Lung (tissue), 17 donors: ENCODE measurements at places on chromosomes 16 and 17. TPM values are rescaled to one million over a fixed set of nuclear protein-coding genes. Genes with fewer than 3 reads are reported as not detected.
A peak's percentile ranks its signal among the peaks of the same experiment; 100 is the strongest.

The UMOD gene
- total RNA-seq: not detected

The HOXB6 gene
- 7.5 TPM for total RNA-seq

The SLC4A1 gene
- 40.9 TPM for total RNA-seq

The NPIPB6 gene
- 2.0 TPM for total RNA-seq

The NPTX1 gene
- total RNA-seq: 7.5 TPM

The AATK gene
- total RNA-seq: 54.6 TPM

The KIF18B gene
- 0.80 TPM for total RNA-seq

GRCh38 chr16:89733792-89734191 lies 12.5 kb downstream of the ZNF276 start:
- no peak for DNase-seq
- H3K4me1 ChIP-seq: no peaks in the 10 kb centered on the region
- H3K27me3 ChIP-seq: no peaks in the 10 kb centered on the region
- no peak overlapping the region for H3K4me3 ChIP-seq

DNA sequence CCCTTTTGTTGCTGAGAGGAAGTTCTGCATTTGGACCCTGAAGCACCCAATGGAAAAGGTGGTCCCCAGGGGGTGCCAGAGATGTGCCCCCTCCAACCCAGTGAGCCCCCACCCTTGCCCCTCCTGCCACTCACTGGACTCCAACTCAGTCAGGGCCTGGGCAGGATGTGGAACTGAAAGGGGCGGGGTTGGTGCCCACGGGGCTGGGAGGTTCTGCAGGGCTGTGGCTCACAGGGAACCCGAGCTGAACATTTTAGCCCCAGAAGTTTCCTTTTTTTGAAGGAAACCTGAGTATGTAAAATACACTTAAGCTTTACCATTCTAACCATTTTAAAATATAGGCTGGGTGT lies 15.8 kb upstream of the OGFOD3 start:
- H3K27me3 ChIP-seq: no peaks in the 10 kb centered on the region
- H3K27ac ChIP-seq: no peak overlapping the region
- no peak overlapping the region for H3K4me3 ChIP-seq
- H3K36me3 ChIP-seq: no peaks in the 10 kb centered on the region
- H3K4me1 ChIP-seq: no peaks in the 10 kb centered on the region
- no peak for DNase-seq

DNA sequence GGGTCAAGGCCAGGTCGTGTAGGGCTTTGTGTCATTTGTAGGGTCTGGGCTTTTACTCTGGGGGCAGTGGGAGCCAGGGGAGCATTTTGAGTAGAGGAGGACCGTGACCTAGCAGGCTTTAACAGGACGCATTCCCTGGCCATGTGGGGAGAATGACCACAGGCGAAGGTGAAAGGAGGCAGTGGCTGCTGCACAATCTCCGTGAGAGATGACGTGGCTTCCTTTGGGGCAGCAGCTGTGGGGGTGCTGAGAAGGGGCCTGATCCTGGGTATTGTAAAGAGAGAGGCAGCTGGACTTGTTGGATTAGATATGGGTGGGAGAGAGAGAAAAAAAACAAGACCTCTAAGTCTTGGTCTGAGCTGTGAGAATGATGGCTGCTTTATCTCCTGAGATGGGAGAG lies 46.0 kb downstream of the KATNIP start:
- peaks cover 4% of the 10 kb centered on the region for H3K4me1 ChIP-seq
- no peaks in the 10 kb centered on the region for H3K27me3 ChIP-seq
- no peak for DNase-seq
- H3K4me3 ChIP-seq: no peak overlapping the region
- no peaks in the 10 kb centered on the region for H3K36me3 ChIP-seq

GRCh38 chr17:62179525-62180161 lies 114.6 kb upstream of the MED13 start:
- DNase-seq: no peak
- H3K4me3 ChIP-seq: no peak overlapping the region
- no peaks in the 10 kb centered on the region for H3K36me3 ChIP-seq

DNA sequence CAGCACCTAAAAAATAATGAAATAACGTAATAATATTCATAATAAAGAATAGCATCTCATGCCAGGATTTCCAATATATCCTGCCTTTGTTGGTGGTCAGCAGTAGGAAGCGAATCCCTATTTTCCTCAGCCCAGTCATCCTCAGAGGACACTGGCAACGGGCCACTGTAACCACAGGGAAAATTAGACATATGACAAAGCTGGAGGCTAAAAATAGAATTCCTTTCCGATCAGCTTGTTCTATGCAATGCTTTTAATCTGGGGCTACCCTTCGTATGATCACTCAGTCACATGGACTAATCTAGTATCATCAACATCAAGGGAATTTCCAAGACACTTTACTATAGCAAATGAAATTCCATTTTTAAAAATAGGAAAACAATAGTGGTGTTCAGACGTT lies 246.9 kb upstream of the KCNJ16 start:
- no peaks in the 10 kb centered on the region for H3K36me3 ChIP-seq
- DNase-seq: peak; percentile 62
- H3K27me3 ChIP-seq: no peaks in the 10 kb centered on the region

GRCh38 chr16:87391324-87391949 lies 699 bp upstream of the MAP1LC3B start:
- peaks cover 13% of the 10 kb centered on the region for H3K4me1 ChIP-seq
- peak overlapping the region; percentile 59 for H3K4me3 ChIP-seq
- peak overlapping the region; percentile 97 for H3K27ac ChIP-seq
- H3K27me3 ChIP-seq: no peaks in the 10 kb centered on the region
- peak; percentile 64 for DNase-seq

DNA sequence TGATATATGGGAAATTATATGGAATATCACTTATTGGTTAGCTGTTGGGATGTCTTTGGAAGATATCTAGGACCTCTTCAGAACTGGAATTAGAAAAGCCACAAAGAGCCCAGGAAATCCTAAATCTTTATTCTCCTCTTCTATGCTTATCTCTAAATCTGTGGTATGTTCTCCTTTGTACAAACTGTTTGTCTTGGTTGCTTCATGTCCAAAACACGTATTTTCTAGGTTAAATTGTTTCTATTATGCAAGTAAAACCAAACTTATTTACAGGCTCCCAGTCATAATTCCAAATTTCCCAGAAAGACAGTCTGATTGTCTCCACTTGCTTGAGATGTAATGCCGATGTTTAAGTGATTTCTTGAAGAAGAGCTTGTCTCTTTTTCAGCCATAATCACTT lies 650.9 kb downstream of the CDH11 start:
- H3K27me3 ChIP-seq: no peaks in the 10 kb centered on the region
- DNase-seq: no peak
- H3K4me1 ChIP-seq: no peaks in the 10 kb centered on the region
- H3K36me3 ChIP-seq: no peaks in the 10 kb centered on the region
- no peak overlapping the region for H3K4me3 ChIP-seq
- no peak overlapping the region for H3K27ac ChIP-seq

GRCh38 chr17:72343911-72344310 lies 223.1 kb downstream of the SOX9 start:
- no peaks in the 10 kb centered on the region for H3K4me1 ChIP-seq
- no peaks in the 10 kb centered on the region for H3K27me3 ChIP-seq
- H3K4me3 ChIP-seq: no peak overlapping the region
- H3K27ac ChIP-seq: no peak overlapping the region
- no peaks in the 10 kb centered on the region for H3K36me3 ChIP-seq

DNA sequence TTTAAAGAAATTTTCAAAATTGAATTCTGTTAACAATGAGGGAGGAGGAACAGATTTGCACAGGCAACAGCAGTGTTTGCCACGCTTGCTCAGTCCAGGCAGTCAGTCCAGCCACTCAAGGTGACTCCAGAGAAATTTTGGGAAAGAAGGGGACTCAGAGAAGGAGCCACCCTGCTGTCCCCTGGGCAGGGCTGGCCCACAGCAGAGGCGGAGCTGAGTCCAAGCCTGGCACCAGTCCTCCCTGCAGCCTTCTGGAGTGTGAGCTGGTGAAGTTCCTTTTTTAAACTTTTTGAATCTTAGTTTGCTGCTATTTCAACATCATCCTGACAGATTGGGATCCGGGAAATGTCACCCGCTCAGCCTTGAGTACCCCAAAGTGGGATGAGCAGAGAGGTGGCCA lies 14.5 kb upstream of the SLC47A2 start:
- peaks cover 17% of the 10 kb centered on the region for H3K4me1 ChIP-seq
- no peaks in the 10 kb centered on the region for H3K36me3 ChIP-seq
- no peaks in the 10 kb centered on the region for H3K27me3 ChIP-seq
- no peak for DNase-seq

DNA sequence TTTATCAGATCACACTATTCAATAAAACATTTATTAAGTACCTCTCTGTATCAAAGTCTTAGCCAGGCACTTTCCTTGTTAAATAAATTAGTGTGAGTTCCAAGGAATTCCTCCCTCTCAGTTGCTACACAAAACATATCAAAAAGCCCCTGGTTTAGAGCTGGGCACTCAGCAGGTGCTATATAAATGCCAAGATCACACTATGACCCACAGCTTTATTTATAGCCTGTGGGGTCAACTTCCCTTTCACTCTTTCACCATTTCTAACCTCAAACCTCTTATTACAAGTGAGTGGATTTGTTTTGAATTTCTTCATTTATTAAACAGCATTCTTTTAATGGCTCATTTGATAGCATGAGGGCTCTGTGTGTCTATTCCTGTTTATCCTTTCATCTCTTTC lies 112.6 kb upstream of the MPHOSPH6 start:
- H3K27ac ChIP-seq: no peak overlapping the region
- DNase-seq: no peak
- no peaks in the 10 kb centered on the region for H3K27me3 ChIP-seq
- H3K36me3 ChIP-seq: no peaks in the 10 kb centered on the region
- no peaks in the 10 kb centered on the region for H3K4me1 ChIP-seq

DNA sequence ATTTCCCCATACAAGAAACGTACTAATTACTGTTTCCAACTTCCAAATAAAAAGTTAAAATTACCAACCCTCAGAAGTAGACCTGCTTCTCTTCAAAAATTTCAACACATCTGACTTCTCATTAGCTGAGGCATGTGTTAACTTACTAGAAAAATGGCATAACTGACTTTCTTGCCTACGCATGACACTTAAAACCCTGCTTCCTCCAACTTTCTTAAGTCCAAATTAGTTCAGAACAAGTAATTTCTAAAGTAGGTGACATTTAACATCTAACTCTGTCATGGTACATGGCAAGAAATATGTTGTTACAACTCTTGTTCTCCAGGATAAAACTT lies 6.7 kb downstream of the USP7 start:
- no peaks in the 10 kb centered on the region for H3K27me3 ChIP-seq
- no peaks in the 10 kb centered on the region for H3K36me3 ChIP-seq
- no peak for DNase-seq
- no peak overlapping the region for H3K27ac ChIP-seq
- no peak overlapping the region for H3K4me3 ChIP-seq

- peak overlapping the region; percentile 93 for H3K4me3 ChIP-seq
- H3K27ac ChIP-seq: peak overlapping the region; percentile 93
- no peaks in the 10 kb centered on the region for H3K27me3 ChIP-seq
Measured at GRCh38 chr17:81665205-81666091, 957 bp downstream of the OXLD1 start.

DNA sequence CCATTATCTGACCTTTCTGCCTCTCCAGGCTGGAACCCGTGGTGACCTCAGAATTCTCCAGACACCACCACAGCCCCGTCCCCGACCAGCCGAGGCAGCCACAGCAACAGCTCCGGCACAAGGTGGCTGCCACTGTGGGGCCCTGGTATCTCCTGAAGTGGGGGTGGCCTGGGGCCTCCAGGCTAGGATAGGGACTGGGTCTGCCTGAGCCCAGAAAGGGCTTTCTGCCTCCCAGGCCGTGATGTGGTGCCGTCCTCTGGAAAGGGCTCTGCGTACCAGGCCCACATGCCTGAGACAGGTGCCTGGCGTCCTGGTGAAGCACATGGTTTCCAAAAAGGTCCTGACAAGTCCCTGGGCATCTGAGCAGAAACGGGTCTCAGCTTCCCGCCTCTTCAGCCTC lies 17.1 kb downstream of the FLYWCH1 start:
- H3K36me3 ChIP-seq: peaks cover 36% of the 10 kb centered on the region
- no peak overlapping the region for H3K4me3 ChIP-seq
- no peaks in the 10 kb centered on the region for H3K27me3 ChIP-seq
- no peak overlapping the region for H3K27ac ChIP-seq
- no peaks in the 10 kb centered on the region for H3K4me1 ChIP-seq

- H3K36me3 ChIP-seq: no peaks in the 10 kb centered on the region
- no peak for DNase-seq
- no peak overlapping the region for H3K27ac ChIP-seq
- H3K4me1 ChIP-seq: no peaks in the 10 kb centered on the region
Measured at GRCh38 chr17:149897-150584, 12.7 kb downstream of the SCGB1C2 start.

DNA sequence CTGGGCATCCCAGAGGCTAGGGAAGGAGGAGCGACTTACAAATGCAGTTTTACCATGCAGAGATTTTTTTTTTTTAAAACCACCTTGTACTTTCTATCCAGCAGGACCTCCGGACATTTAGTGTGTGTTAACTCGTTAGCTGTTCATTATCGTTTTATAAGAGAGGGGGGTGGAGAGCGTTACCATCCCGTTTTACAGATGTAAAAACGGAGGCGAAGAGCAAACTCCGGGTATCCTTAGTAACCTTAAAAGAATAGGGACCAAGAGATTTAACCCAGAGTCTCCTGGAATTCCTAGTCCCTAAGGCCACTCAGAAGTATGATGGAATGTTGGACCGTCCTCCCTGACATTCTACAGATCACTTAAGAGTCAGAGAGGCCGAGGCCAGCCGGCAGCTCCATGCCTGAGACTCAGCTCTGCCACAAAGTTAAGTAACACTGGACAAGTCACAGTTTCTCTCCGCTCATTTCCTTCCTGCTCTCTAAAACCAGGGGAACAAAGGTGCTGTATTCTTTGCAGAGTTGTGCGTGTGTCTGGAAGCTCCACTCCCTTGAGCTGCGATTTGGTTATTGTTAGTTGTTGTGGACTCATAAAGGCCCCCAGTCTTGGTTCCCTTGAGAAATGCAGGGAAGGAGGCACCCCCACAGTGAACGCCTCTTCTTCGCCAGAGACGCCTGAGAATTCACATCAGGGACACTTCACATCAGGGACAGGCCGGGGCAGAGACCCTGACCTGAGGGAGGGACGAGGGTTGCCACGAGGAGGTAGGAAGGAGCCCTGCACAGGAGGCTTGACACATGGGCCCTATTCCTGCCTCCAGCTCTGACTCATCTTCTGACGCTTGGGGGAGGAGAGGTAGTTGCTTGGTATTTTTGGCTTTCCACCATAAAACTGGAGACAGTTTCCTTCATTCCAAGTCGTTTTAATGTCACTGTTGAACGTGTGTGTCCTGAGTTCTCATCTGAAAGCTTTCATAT lies 1.2 kb downstream of the DUSP14 start:
- peak overlapping the region; percentile 62 for H3K4me3 ChIP-seq
- peaks cover 30% of the 10 kb centered on the region for H3K4me1 ChIP-seq
- no peaks in the 10 kb centered on the region for H3K27me3 ChIP-seq
- peak; percentile 62 for DNase-seq

DNA sequence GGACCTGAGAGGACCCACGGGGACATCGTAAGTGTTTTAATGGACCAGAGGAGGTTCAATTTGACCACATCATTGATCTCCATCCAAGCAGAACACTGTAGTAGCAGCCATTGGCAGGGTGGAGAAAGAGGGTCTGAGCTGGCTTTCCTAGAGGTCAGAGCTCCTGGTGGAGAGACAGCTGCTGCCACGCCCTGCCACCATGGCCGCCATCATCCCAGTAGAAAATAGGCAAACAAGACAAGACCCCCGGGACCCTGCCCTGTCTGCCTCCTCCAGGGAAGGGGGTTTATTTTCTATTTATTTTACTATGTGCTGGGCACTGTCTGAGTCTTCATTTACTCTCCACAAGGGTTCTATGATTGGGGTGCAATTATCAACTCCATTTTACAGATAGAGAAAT lies 11.4 kb upstream of the ITGA3 start:
- H3K36me3 ChIP-seq: no peaks in the 10 kb centered on the region
- H3K27me3 ChIP-seq: no peaks in the 10 kb centered on the region
- no peak for DNase-seq
- H3K27ac ChIP-seq: peak overlapping the region; percentile 48

- DNase-seq: no peak
- H3K36me3 ChIP-seq: no peaks in the 10 kb centered on the region
- H3K4me1 ChIP-seq: no peaks in the 10 kb centered on the region
- no peak within 1 kb of the TSS for H3K4me3 ChIP-seq
- no peaks in the 10 kb centered on the region for H3K27me3 ChIP-seq
Measured at GRCh38 chr16:67979955-67980678, at the start of gene DPEP3. Gene DPEP3, minus strand, starts transcription at chr16:67980499. Its CDS starts 119 bp downstream, at chr16:67980380.
